Activated CD8-positive, alpha-beta T cell treated with anti-CD3 and anti-CD28 coated beads, Interleukin-2, amount 10 ng/mL, durations not matched to agents 7 days and 5 days (primary cell): ENCODE measurements at places on chromosomes 13 and 19. TPM values are rescaled to one million over a fixed set of nuclear protein-coding genes. Genes with fewer than 3 reads are reported as not detected.

- no peaks in the 10 kb centered on the region for H3K36me3 ChIP-seq
- H3K4me1 ChIP-seq, result peaks cover 16% of the 10 kb centered on the region
- DNase-seq, result no peak
- H3K27me3 ChIP-seq, result peaks cover under 1% of the 10 kb centered on the region
Measured at GRCh38 chr19:14021474-14021873, 6.5 kb upstream of the RLN3 start.

- H3K27me3 ChIP-seq, result no peaks in the 10 kb centered on the region
- peaks cover 5% of the 10 kb centered on the region for H3K36me3 ChIP-seq
- H3K27ac ChIP-seq, result no peak overlapping the region
- H3K4me1 ChIP-seq, result peaks cover 28% of the 10 kb centered on the region
- DNase-seq, result no peak
Measured at GRCh38 chr19:4185413-4186086, 3.1 kb downstream of the ANKRD24 start.

GRCh38 chr13:29888306-29888705 lies 37.9 kb upstream of the UBL3 start:
- DNase-seq, result no peak
- no peaks in the 10 kb centered on the region for H3K27me3 ChIP-seq
- H3K4me3 ChIP-seq, result no peak overlapping the region

DNA sequence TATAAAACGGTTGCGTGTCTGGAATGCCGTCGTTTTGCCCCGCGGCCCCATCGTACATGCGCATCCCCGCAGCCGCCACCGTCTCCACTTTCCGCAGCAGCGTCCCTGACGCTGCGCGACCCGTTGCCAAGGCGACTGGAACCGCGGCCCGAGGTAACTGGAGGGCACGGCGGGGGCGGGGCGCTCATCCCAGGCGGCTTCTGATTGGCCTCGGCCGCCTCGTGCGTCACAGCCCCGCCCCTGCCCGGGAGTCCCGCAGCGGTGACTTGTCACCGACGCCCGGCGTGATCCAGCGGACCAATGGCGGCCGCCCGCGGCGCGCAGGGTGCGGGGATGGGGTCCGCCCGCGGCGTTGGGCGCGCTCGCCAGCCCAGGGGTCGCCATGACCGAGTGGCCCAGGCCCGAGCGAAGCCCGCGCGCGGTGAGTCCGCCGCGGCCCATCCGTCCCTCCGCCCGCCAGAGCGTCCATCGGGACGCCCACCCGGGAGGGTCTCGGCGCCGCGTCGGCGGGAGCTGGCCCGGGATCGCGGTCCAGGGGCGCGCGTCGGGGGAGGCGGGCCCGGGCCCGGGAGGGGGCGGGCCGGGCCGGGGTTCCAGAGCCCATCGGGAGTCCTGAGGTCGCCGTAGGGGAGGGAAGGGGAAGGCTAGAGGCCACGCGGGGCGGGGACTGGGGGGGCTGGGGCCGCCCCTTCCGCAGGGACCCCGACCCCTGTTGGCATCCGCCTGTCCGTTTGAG lies at the start of gene ZSCAN1:
TSS of gene ZSCAN1 (plus strand) at position 285 of the 736 bp plus-strand sequence. CDS start 3,812 bp downstream, outside the sequence.
- H3K36me3 ChIP-seq, result peaks cover 7% of the 10 kb centered on the region
- peaks cover 2% of the 10 kb centered on the region for H3K4me1 ChIP-seq
- H3K4me3 ChIP-seq, result no peak within 1 kb of the TSS
- peak within 1 kb of the TSS; percentile 18 for H3K27ac ChIP-seq

DNA sequence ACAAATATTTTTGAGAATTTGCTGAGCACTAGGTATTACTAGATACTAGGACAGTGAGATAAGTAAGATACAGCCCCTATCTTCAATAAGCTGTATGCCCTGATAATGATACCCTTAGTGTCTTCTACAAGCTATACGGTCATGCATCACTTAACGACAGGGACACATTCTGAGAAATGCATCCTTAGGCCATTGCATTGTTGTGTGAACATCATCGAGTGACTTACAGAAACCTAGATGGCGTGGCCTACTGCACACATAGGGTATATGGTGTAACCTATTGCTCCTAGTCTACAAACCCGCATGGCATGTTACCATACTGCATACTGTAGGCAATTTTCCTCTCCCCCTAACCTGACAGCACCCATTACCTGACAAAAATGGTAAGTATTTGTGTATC lies 64.9 kb downstream of the LRCH1 start:
- H3K4me3 ChIP-seq, result no peak overlapping the region
- peaks cover 8% of the 10 kb centered on the region for H3K4me1 ChIP-seq
- H3K27me3 ChIP-seq, result no peaks in the 10 kb centered on the region
- DNase-seq, result no peak
- no peaks in the 10 kb centered on the region for H3K36me3 ChIP-seq
- no peak overlapping the region for H3K27ac ChIP-seq

ZSCAN4 gene
- total RNA-seq, result not detected

RXFP2 gene
- not detected for total RNA-seq

ZNF700 gene
- total RNA-seq, result 22.7 TPM
